ENCODE measurements at places on chromosomes 2 and 18. TPM values are rescaled to one million over a fixed set of nuclear protein-coding genes. Genes with fewer than 3 reads are reported as not detected.
A peak's percentile ranks its signal among the peaks of the same experiment; 100 is the strongest.

- no peaks in the 10 kb centered on the region for H3K27me3 ChIP-seq
- no peak for DNase-seq
- H3K4me1 ChIP-seq, result peaks cover 16% of the 10 kb centered on the region
- no peak overlapping the region for H3K4me3 ChIP-seq
Observed at GRCh38 chr2:204871231-204871953, 326.1 kb downstream of the PARD3B start.

DNA sequence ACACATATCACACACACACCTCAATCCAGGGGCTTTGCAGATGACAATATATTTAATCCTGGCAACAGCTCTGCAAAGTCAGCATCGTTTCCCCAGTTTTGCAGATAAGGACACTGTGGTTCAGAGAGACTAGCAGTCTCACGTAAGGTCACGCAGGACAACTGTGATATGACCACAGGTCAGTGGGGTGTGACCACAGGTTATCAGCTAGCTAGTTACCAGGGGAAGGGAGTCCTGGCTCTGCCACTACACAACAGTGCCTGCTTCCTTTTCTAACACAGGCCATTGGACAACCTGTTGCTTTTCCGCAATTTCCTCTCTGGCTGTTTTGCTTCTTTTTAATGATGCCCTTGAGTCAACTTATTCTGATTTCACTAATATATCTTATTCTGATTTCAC, 33.3 kb downstream of the RBMS1 start:
- no peaks in the 10 kb centered on the region for H3K36me3 ChIP-seq
- H3K27ac ChIP-seq, result no peak overlapping the region
- H3K4me3 ChIP-seq, result no peak overlapping the region
- H3K4me1 ChIP-seq, result peaks cover 54% of the 10 kb centered on the region

Gene CIB4
- not detected for total RNA-seq

DNA sequence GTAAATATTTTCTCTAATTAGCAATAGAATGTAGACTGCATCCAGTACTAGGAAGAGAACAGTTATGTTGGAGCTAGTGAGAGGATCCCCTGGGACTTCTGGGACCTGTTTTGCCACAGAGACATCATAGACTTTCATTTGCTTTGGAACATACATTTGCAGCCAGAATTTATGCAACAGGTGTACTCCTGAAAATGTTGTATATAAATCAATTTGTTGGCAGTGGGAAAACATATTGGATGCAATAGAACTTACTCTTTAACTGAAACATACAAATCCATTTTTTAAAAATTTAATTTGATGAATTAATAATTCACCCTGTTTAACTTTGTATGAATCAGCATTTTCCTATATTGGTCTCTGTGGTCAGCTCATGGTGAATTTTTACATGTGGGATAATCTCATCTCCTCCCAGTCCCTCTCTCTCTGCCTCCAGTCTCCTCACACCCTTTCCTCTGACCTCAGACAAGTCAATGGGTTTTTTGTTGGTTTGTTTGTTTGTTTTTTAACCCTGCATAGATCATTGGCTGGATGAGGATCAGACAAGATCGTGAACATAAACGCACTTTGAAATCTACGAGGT, 263.0 kb downstream of the LPIN1 start:
- no peaks in the 10 kb centered on the region for H3K27me3 ChIP-seq
- peaks cover 3% of the 10 kb centered on the region for H3K4me1 ChIP-seq
- no peak overlapping the region for H3K4me3 ChIP-seq
- no peaks in the 10 kb centered on the region for H3K36me3 ChIP-seq
- H3K27ac ChIP-seq, result no peak overlapping the region
- DNase-seq, result no peak

Gene SPDYA
- 1.5 TPM for total RNA-seq

- H3K27me3 ChIP-seq, result no peaks in the 10 kb centered on the region
- H3K4me3 ChIP-seq, result no peak overlapping the region
- H3K27ac ChIP-seq, result no peak overlapping the region
Observed at GRCh38 chr2:3022841-3023372, 354.7 kb downstream of the EIPR1 start.

GRCh38 chr18:47149457-47150028, 757 bp downstream of the HDHD2 start:
- H3K36me3 ChIP-seq, result no peaks in the 10 kb centered on the region
- DNase-seq, result no peak
- peaks cover 30% of the 10 kb centered on the region for H3K4me1 ChIP-seq
- peak overlapping the region; percentile 95 for H3K27ac ChIP-seq

GRCh38 chr2:207892716-207893402, 123.2 kb upstream of the FZD5 start:
- H3K4me1 ChIP-seq, result no peaks in the 10 kb centered on the region
- H3K27me3 ChIP-seq, result no peaks in the 10 kb centered on the region
- H3K4me3 ChIP-seq, result no peak overlapping the region
- H3K36me3 ChIP-seq, result no peaks in the 10 kb centered on the region

- H3K4me1 ChIP-seq, result no peaks in the 10 kb centered on the region
- H3K27me3 ChIP-seq, result no peaks in the 10 kb centered on the region
- no peak overlapping the region for H3K27ac ChIP-seq
- DNase-seq, result peak; percentile 50
- H3K4me3 ChIP-seq, result no peak overlapping the region
Observed at GRCh38 chr2:158024288-158024898, 77.3 kb upstream of the UPP2 start.

- H3K36me3 ChIP-seq, result no peaks in the 10 kb centered on the region
- DNase-seq, result no peak
- no peak overlapping the region for H3K27ac ChIP-seq
- H3K27me3 ChIP-seq, result no peaks in the 10 kb centered on the region
- H3K4me3 ChIP-seq, result no peak overlapping the region
Observed at GRCh38 chr2:189249901-189250300, 70.3 kb upstream of the COL5A2 start.

- H3K36me3 ChIP-seq, result no peaks in the 10 kb centered on the region
- no peak for DNase-seq
- no peaks in the 10 kb centered on the region for H3K27me3 ChIP-seq
- no peak overlapping the region for H3K27ac ChIP-seq
Observed at GRCh38 chr2:88563129-88563528, 64.1 kb downstream of the EIF2AK3 start.

GRCh38 chr2:36074008-36074407, 281.6 kb upstream of the CRIM1 start:
- no peaks in the 10 kb centered on the region for H3K4me1 ChIP-seq
- H3K27ac ChIP-seq, result no peak overlapping the region
- no peaks in the 10 kb centered on the region for H3K36me3 ChIP-seq
- H3K27me3 ChIP-seq, result no peaks in the 10 kb centered on the region
- no peak overlapping the region for H3K4me3 ChIP-seq

Gene BAZ2B
- total RNA-seq, result 171 TPM

DNA sequence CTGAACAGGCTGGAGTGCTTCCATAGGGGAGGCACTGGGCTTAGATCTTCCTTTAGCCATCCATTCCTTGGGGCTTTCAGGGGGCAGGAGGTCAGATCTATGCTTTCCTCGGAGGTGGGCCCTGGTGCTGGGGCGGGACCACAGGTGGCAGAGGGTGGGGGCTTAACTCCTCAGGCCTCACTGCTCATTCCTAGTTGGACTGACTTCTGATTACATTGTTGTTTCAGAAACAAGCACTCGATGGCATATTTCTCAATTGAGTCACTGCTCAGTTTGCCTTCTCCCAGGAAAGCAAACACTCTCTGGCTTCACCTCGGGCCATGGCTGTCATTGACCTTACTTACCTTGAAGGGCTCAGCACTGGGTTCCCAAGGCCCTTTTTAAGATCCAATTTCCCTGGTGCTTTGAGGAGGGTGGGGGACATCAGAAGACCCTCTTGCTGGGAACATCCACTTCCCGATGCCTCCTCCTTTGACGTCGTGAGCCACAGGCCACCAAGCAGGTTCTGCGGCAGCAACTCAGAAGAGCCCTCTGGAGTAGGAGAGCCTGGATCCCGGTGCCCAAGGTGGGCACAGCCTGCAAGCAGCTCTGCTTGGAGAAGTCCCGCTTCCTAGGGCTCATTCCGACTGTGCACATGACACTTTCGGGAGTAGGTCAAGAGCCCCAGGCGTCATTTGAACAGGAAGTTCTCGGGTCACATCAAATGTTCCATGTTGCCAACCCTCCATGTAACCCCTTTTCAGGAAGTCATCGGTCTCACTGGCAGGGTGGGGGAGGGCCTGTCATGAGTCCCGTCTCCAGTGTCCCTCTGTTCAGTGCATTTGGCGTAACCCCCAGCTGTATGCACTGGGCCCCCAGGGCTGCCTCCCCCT, 40.6 kb downstream of the SDC1 start:
- no peak overlapping the region for H3K4me3 ChIP-seq
- no peak for DNase-seq
- H3K4me1 ChIP-seq, result peaks cover 22% of the 10 kb centered on the region
- H3K36me3 ChIP-seq, result no peaks in the 10 kb centered on the region
- no peaks in the 10 kb centered on the region for H3K27me3 ChIP-seq

DNA sequence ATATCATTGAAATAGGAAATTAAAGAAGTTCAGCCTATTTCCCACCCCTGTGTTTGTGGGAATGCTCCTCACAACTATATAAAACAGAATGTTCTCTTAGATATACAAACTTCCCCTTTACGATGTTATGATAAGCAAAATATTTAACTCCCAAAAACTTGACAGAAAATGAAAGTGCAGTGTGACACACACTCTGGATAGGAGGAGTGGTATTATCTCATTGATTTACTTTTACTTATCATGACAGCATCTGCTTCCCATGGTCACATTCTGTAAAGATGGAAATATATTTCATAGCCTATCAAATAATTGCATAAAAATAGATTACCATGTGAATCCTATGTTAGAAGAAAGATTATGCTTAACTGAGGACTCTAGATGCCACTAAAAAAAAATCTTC, 96.6 kb upstream of the STK17B start:
- no peaks in the 10 kb centered on the region for H3K27me3 ChIP-seq
- peak overlapping the region; percentile 81 for H3K27ac ChIP-seq
- H3K36me3 ChIP-seq, result no peaks in the 10 kb centered on the region
- no peak for DNase-seq
- H3K4me3 ChIP-seq, result no peak overlapping the region
- H3K4me1 ChIP-seq, result peaks cover 34% of the 10 kb centered on the region

Gene C2orf15
- 1.5 TPM for total RNA-seq

DNA sequence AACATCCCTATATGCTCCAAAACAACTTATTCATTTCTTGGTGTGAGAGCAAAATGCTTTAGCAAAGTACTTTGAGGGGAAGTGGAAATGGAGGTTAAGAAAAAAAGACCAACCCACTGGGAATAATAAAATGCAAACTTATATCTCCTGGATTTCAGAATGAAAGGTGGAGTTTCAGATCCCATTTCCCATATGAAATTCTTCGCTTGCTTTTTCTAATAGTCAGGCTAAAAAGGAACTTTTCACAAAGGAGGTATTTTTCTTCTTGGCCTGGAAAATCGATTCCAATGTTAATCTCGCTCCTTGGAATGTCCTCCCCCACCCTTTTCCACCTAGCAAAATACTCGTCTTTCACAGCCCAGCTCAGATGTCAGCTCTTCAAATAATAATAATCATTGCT, 360.9 kb downstream of the LPIN1 start:
- no peaks in the 10 kb centered on the region for H3K36me3 ChIP-seq
- no peak for DNase-seq
- no peaks in the 10 kb centered on the region for H3K27me3 ChIP-seq
- no peaks in the 10 kb centered on the region for H3K4me1 ChIP-seq

DNA sequence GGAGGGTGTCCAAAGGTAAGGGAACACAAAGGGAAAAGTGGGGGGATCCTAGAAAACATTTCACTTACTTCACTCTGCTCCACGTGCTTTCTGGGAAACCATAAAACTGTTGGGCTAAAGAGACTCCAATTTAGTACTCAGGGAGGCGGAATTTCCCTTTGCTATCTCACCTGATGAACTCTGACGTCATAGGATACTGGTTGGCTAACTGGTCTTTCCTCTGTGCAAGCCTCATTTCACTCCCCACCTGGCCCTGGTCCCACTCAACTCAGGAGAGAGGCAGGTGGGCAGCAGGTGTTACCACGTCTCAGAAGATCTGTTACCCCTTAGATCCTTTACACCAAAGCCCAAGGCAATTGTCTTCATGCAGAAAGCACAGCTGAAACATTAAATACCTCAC, 51.8 kb upstream of the PMAIP1 start:
- peaks cover 5% of the 10 kb centered on the region for H3K4me1 ChIP-seq
- H3K27me3 ChIP-seq, result no peaks in the 10 kb centered on the region
- no peak for DNase-seq
- no peak overlapping the region for H3K4me3 ChIP-seq

GRCh38 chr2:23617167-23617810, 232.3 kb downstream of the KLHL29 start:
- H3K4me3 ChIP-seq, result peak overlapping the region; percentile 6
- no peaks in the 10 kb centered on the region for H3K27me3 ChIP-seq
- no peaks in the 10 kb centered on the region for H3K36me3 ChIP-seq
- peak overlapping the region; percentile 66 for H3K27ac ChIP-seq

Gene C2orf80
- total RNA-seq, result not detected

GRCh38 chr2:19871836-19872235, 29.9 kb downstream of the TTC32 start:
- H3K27me3 ChIP-seq, result no peaks in the 10 kb centered on the region
- H3K36me3 ChIP-seq, result no peaks in the 10 kb centered on the region
- no peak overlapping the region for H3K27ac ChIP-seq

Gene SDC1
- total RNA-seq, result 161 TPM

Gene RUFY4
- 0.22 TPM for total RNA-seq

GRCh38 chr2:17475286-17475685, 43.0 kb downstream of the RAD51AP2 start:
- H3K27me3 ChIP-seq, result no peaks in the 10 kb centered on the region
- no peak overlapping the region for H3K27ac ChIP-seq
- H3K4me3 ChIP-seq, result no peak overlapping the region
- no peaks in the 10 kb centered on the region for H3K36me3 ChIP-seq
- no peak for DNase-seq

- no peaks in the 10 kb centered on the region for H3K27me3 ChIP-seq
- H3K27ac ChIP-seq, result peak overlapping the region; percentile 88
- peaks cover 21% of the 10 kb centered on the region for H3K4me1 ChIP-seq
- H3K36me3 ChIP-seq, result no peaks in the 10 kb centered on the region
- DNase-seq, result no peak
Observed at GRCh38 chr2:171524018-171524401, 1.7 kb downstream of the CYBRD1 start.

DNA sequence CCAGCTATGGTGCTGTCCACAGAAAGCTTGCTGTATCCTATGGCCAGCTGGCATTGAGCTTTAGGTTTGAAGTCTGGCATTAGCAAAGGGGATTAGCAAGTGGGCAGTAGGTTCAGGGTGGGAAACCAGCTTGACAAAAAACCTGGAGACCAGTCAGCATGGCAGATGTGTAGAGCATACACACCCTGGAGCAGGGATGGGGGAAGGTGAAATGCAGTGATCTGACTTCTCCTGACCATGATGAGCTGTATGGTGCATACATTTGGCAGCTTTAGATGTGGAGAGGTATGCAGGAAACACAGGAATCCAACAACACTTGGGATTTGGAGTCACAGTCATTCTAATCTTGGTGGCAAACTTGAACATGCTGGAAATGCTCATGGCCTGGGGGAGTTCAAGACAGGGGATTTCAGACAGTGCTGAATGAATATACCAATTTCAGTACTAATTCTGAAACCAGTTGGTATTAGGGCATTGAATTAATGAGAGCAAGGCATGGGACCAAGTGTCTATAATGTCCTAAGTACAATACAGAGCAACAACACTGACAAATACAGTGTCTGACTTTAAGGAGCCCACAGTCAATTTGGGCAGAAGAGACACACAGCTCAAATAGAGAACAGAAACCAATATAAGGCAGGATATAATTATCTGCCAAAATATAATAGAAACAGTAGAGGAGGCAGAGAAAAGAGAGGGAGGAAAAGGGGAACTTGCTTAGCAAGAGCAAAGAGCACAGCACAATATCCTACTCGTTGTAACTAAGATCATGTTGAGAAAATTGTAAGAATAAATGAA, 11.8 kb downstream of the ARHGAP15 start:
- no peak overlapping the region for H3K27ac ChIP-seq
- H3K4me3 ChIP-seq, result no peak overlapping the region
- H3K36me3 ChIP-seq, result no peaks in the 10 kb centered on the region
- DNase-seq, result no peak
- no peaks in the 10 kb centered on the region for H3K27me3 ChIP-seq
